Stimulated activated CD4-positive, alpha-beta T cell treated with anti-CD3 and anti-CD28 coated beads, Interleukin-1b, Interleukin-23, amount 100 ng/mL, for 1 hour (primary cell): ENCODE measurements at places on chromosomes 2 and 18.

- DNase-seq, result no peak
These were observed 47.2 kb upstream of the CDC42EP3 start for GRCh38 chr2:37718515-37719161.

GRCh38 chr18:45202061-45202460 is 413.2 kb upstream of the SLC14A2 start:
- DNase-seq, result no peak

GRCh38 chr18:26091047-26091630 is 726 bp upstream of the SS18 start:
- no peak for DNase-seq

DNA sequence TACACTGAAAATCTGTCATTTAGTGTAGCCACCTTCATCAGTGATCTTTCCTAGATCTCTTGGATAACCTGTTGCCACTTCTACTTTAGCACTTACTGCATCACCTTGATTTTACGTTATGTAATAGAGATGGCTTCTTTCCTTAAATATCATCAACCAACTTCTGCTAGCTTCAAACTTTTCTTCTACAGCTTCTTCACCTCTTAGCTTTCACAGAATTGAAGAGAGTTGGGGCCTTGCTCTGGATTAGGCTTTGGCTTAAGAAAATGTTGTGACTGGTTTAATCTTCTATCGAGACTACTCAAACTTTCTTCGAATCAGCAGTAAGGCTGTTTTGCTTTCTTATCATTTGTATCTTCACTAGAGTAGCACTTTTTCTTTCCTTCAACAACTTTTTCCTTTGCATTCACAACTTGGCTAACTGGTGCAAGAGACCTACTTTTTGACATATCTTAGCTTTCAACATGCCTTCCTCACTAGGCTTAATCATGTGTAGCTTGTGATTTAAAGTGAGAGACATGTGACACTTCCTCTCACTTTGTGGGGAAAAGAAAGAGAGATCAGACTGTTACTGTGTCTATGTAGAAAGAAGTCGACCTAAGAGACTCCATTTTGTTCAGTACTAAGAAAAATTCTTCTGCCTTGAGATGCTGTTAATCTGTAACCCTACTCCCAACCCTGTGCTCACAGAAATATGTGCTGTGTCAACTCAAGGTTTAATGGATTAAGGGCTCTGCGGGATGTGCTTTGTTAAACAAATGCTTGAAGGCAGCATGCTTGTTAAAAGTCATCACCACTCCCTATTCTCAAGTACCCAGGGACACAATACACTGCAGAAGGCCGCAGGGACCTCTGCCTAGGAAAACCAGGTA is 99.6 kb downstream of the ATL2 start:
- no peak for DNase-seq

- DNase-seq, result no peak
These were observed 29.2 kb downstream of the NIFK start for GRCh38 chr2:121707344-121707919.

DNA sequence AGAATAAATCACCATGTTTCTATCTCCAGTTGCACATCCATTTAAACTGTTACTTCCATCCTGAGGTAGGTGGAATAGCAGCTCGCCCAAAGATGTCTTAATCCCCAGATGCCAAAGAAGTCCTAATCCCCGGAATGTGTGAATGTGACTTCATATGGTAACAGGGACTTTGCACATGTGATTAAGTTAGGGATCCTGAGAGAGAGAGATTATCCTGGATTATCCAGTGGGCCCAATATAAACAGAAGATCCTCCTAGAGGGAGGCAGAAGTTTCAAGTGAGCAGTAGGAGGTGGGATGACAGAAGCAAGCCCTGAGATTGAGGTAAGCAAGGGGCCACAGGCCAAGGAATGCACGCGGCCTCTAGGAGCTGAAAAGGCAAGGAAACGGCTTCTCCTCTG is 19.8 kb downstream of the CREG2 start:
- no peak for DNase-seq

DNA sequence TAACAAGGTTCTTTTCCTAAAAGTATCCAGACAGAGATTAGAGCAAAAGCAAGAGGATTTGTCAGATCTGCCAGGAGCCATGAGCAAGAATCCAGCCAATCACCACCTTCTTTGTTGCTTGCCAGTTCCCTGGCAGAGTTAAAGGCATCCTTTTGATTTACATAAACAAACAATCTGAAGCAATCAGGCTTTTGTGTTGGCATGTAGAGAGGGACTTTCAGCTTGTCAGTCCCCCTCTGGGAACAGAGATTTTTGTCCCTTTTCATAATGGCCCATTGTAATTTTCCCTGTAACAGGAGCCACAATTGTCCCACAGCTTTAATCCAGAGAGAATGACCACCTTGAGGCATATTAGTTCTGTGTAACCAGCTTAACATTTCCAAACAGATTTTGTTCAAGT is at the start of gene ERMN:
Gene ERMN (minus strand): TSS at position 39 of the 400 bp plus-strand sequence. CDS start 182 bp downstream, outside the sequence.
- no peak for DNase-seq

GRCh38 chr2:37674946-37675345 is 3.5 kb upstream of the CDC42EP3 start:
- DNase-seq, result no peak

DNA sequence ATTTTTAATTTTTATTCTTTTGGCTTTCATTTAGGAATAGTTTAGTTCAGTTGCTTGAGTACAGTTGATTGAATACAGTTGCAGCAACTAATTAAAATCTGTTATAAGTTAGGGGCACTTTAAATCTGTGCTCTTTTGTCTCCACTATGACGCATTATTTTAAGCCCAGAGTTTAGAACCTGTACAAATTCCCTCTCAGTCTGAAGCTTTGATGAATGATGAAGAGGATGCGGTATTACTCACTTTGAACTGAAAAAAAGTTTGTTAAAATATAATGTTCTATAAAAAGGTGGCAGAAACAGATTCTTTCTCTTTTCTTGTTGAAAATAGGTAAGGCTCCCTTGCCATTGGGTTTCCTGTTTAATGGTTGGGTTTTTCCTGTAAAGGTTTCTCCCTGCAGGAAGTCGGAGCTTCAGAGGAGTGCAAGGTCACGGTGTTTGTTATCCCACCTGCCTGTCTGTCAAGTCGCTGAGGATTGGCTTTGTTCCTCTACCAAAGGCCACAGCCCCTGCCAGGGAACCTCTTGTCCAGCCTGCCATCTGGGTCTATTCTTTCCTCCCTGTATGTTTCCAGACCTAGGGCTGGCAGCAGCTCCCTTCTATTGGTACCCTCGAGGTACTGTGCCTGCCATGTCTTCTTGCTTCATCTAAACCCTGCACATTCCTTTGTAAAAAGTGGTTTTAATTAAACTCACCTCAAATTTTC is 43.8 kb upstream of the FN1 start:
- DNase-seq, result no peak

GRCh38 chr2:207632575-207633493 is 7.6 kb upstream of the METTL21A start:
- DNase-seq, result no peak

GRCh38 chr18:907885-908757 is 3.5 kb downstream of the ADCYAP1 start:
- no peak for DNase-seq

GRCh38 chr2:7813541-7814292 is 868.1 kb upstream of the ID2 start:
- no peak for DNase-seq

GRCh38 chr2:168054657-168055056 is 192.7 kb downstream of the STK39 start:
- no peak for DNase-seq

GRCh38 chr2:88868861-88869260 is 177.4 kb downstream of the RPIA start:
- DNase-seq, result no peak

DNA sequence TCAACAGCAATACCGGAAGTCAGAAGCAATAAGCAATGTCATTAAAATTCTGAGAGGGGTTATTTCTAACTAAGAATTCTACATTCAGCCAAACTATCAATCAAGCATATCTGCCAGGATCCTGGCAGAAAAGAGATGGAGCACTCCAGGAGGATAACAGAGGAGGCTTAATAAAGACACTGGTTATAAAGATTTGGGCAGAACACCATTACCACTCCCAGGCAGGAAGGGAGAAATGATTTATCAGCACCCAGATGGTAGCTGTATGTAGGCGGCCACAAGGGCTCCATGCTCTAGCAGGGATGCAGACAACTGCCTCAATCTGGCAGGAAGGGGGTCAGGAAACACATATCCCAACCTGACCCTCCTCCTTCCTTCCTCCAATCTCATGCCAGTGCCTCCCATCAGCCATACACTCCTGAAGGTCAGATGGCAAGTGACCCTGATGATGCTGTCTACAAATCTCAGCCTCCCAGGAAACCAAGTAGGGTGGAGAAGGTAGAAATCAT is 20.5 kb upstream of the TNFAIP6 start:
- DNase-seq, result no peak

DNA sequence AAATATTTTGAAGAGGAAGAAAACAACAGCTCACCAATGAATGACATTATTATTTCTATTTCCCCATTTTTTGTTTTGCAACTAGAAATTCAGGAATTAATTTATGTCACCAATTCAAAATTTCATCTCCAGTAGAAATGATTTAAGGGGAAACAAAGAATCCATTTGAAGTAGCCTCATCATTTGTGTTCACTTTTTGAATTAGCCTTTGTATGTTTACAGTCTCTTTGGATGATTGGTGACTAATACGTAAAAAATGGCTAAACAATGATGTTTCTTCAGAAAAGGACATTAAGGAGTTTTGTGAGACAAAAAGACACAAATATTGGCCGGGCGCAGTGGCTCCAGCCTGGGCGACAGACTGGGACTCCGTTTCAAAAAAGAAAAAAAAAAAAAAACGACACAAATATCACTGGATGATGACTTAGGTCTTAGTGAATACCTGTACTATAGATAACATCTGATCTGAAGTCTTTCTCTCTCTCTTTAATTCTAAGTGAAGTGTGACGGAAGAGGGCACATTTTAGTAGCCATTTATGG is 313.2 kb downstream of the PIK3C3 start:
- no peak for DNase-seq
